Right kidney (tissue), 9 donors: ENCODE measurements at places on chromosomes 1 and 21.

GRCh38 chr1:52345252-52345651 is 20.8 kb downstream of the CC2D1B start:
- DNase-seq, result no peak

- DNase-seq, result no peak
Observed at GRCh38 chr1:159851407-159851806, 11.1 kb downstream of the VSIG8 start.

- no peak for DNase-seq
Observed at GRCh38 chr1:71850936-71851335, 431.4 kb downstream of the NEGR1 start.

GRCh38 chr1:8866792-8867415 is 11.6 kb downstream of the ENO1 start:
- no peak for DNase-seq

DNA sequence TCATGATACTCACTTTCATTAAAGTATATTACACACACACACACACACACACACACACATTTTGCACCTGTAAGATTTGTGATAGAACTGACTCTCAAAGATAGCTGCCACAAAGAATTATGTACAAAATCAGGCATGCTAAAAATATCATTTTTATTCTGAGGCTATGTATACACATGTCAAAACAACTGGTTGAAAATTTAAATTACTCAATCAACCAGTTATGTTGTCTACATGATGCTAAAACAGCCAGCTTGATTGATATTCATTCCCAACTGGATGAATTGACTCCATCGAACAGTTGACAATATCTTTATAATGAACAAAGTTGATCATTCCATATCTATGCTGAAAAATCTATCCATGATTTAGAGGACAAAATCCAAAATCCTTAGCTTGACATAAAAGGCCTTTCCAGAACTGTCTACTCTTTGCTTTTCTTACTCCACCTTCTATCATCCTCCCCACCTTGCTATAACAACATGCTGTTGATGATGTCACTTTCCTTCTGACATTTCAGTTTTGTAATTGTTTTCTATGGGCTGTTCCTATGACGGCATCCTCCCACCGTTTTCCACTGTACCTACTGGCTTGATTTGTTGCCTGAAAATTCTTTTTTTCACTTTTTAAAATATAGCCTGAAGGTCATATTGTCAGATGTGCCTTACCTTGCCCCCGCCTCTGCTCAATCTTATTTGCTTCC is 321.5 kb upstream of the OLFM3 start:
- no peak for DNase-seq

- no peak for DNase-seq
Observed at GRCh38 chr1:160466961-160467360, 56.1 kb downstream of the SLAMF6 start.
